ENCODE measurements at places on chromosomes 3 and 15.

DNA sequence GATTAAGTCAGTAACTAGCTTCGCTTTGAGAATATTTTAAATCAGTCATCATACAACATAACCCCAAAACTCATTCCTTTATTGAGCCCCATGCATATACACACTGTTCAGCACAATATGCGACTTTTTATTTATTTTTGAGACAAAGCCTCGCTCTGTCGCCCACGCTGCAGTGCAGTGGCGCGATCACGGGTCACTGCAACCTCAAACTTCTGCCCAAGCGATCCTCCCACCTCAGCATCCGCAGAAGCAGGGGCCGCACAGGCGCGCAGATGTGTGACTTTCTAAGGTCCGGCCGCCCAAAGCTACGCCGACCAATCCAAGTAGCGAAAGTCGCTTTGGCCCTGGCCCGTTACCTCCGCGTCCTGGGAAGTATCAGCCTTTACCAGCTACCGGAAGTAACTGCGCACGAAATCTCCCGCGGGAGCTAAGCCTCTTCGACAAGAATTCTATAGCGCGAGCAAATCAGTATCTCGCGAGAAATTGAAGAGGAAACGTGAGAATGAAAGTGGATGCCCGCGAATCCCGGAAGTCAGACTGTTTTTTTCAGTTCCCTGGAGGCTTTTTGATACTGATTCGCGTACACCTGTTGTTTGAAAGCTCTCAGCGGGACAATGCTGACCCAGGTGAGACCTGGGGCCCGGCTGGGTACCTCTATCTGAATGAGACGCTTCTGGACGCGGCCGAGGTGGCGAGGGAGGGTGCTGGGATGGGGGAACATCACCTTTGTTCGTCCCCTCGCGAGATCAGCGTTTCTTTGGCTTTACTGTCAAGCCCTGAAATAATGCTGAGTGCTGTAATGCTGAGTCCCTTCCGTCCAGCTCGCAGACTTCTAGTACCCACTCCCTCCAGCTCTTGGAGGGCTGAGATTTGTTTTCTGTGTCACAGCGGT is at the start of the genes DHFR2 and NSUN3:
TSS of gene DHFR2 (minus strand) at position 404 of the 892 bp plus-strand sequence. CDS start 1,405 bp downstream, outside the sequence.
TSS of gene NSUN3 (plus strand) at position 549 of the 892 bp plus-strand sequence. CDS start at position 615, 66 bp downstream.
- DNase-seq = peak; percentile 86

DNA sequence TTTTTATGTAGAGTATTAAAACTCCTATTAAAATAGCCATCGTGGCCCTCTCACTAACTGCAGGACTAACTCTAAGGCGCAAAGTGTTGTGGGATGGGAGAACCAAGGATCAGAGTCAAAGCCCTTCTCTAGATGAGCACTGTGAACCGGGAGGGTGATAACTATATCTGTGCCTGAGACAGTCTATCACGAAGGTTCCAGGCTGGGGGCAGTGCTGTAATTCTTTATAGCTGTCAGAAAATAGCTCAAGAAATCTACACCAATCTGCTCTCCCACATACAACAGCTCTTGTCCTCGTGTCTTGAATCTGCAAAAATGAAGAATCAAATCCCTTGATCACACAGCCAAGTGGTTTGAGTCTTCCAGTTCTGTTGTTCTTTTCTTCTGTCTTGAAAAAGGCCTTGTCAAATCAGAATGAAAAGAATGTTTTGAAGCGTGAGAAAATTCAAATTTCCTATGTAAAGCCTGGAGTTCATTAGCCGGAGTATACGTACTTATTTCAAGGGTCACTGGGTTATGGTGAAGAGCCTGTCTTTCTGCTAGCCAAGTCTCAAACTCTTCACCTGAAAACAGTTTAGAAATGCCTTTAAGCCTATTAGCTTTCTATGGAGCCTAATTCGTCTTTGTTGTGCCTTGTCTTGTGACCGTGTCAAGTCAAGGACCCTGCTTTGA is 185.3 kb upstream of the NECTIN3 start:
- no peak for DNase-seq

GRCh38 chr3:86420990-86421739 is 569.8 kb downstream of the VGLL3 start:
- DNase-seq = no peak

- no peak for DNase-seq
Observed at GRCh38 chr15:83549623-83550022, 102.5 kb downstream of the SH3GL3 start.

DNA sequence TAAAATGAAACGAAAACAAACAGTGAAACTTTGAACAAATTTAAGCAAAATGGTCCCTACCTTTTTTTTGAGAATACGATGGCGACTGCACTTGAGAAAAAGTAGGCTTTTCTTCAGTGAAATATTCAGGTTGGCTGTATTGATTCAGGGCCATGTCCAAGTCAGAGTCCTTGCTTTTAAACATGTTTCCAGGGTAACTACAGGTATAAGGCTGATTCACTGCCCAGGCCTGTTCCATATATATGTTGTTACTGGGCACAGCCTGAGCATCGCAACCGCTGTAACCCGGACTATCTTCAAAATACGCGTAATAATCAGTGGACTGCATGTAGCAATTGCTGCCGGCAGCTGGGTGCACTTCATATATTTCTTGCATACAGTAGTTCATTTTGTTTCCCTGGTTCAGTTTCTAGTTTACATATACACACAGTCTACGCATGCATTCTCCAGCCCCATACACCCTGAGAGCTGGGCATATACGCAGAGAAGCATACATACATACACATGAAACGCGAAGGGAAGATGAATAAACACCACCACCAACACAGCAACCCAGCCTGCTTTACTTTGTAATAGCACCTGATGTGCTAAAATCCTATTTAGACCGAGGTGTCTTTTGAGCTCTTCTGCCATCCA is 220.0 kb downstream of the NR1D2 start:
- DNase-seq = no peak

- DNase-seq = no peak
Observed at GRCh38 chr3:197495999-197496745, 59.6 kb downstream of the BDH1 start.
